ENCODE measurements at places on chromosomes 3 and 15. TPM values are rescaled to one million over a fixed set of nuclear protein-coding genes. Genes with fewer than 3 reads are reported as not detected.

Gene RETNLB
- not detected for total RNA-seq

Gene SI
- total RNA-seq, result not detected

Gene SLC51B
- 0.51 TPM for total RNA-seq

Gene OR5H15
- not detected for total RNA-seq

Gene NDN
- total RNA-seq, result not detected

Gene P2RY12
- total RNA-seq, result not detected

GRCh38 chr15:63971427-63971805 lies 74.9 kb downstream of the DAPK2 start:
- H3K27ac ChIP-seq, result no peak overlapping the region
- no peaks in the 10 kb centered on the region for H3K4me1 ChIP-seq
- H3K27me3 ChIP-seq, result no peaks in the 10 kb centered on the region

GRCh38 chr3:36944012-36944640 lies 728 bp downstream of the TRANK1 start:
- DNase-seq, result no peak
- H3K4me1 ChIP-seq, result peaks cover 4% of the 10 kb centered on the region
- H3K36me3 ChIP-seq, result no peaks in the 10 kb centered on the region
- peak overlapping the region; percentile 46 for H3K4me3 ChIP-seq
- no peaks in the 10 kb centered on the region for H3K27me3 ChIP-seq

DNA sequence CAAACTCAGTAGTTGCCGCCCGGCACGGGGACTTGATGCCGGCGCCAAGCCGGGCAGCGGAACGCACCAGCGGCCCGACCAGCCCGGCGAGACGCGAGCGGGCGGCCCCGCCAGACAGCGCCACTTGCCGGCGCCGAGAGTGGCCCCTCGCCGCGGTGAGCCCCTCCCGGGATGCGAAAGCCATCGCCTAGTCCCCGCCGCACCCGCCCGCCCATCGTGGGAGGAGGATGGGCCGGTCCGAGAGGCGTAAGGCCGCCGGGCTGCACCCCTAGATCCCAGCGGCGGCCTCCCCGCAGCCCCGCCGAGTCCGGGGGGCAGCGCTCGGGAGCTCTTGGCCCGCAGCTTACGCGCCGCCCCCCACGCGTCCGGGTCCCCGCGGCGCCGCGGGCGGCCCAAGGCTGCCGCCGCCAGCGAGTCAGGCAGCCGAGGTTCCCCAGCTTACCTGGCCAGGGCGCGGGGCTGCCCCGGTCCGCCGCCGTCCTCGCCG lies 609 bp downstream of the GOLGA8A start:
- H3K4me1 ChIP-seq, result peaks cover 8% of the 10 kb centered on the region
- H3K4me3 ChIP-seq, result peak overlapping the region; percentile 62
- DNase-seq, result no peak
- H3K36me3 ChIP-seq, result peaks cover 2% of the 10 kb centered on the region
- H3K27ac ChIP-seq, result peak overlapping the region; percentile 32
- H3K27me3 ChIP-seq, result no peaks in the 10 kb centered on the region

- H3K27ac ChIP-seq, result no peak overlapping the region
- no peak overlapping the region for H3K4me3 ChIP-seq
- H3K4me1 ChIP-seq, result peaks cover 7% of the 10 kb centered on the region
These were observed 4.9 kb upstream of the TJP1 start for GRCh38 chr15:29826908-29827820.

DNA sequence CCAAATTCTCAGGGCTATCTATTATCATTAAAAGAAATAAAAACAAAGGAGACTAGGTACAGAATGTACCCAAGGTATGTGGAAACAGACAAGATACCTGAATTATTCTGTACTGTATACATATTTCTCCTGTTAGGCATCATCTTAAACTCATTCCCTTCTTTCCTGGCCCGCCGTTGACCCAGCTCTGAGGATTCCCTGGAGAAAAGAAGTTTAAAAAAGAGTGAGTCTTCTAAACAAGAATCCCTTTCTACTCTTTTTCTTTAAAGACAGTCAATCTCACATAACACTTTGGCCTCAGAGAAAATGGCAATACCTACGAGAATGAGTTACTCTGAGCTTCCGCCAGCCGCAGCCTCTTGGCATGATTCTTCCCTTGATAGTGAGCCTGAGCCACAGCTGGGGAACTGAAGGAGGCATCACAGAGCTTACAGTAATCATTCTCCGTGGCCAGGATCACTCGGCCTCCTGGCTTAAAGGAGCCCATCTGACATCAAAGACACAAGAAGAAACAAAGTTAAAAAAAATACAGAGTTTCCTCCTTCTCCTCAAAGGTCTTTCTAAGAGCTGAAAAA lies 44.2 kb downstream of the ZMAT3 start:
- H3K27me3 ChIP-seq, result no peaks in the 10 kb centered on the region
- no peaks in the 10 kb centered on the region for H3K36me3 ChIP-seq
- no peak overlapping the region for H3K4me3 ChIP-seq

GRCh38 chr3:23175341-23176083 lies 27.6 kb upstream of the UBE2E2 start:
- no peaks in the 10 kb centered on the region for H3K36me3 ChIP-seq
- no peak overlapping the region for H3K4me3 ChIP-seq
- H3K27me3 ChIP-seq, result peaks cover 3% of the 10 kb centered on the region

DNA sequence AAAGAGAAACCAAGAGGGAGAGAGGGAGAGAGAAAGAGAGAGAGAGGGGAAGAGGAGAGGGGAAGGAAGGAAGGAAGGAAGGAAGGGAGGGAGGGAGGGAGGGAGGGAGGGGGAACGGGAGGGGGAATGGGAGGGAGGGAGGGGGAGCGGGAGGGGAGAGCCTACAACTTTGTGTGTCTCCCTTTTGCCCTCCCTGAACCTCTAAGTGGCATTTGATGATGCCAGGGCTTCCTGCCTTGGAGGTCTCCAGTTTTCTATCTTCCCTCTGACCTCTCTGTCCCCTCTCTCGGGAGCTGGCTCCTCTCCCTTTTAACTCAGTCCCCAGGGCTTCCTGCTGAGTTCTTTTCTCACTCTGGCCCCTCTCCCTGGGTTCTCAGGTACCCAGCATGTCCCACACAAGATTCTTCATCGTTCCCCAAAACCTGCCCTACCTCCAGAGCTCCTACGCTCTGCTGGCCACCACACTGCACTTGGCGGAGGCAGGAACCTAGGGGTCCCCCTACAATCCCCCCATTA lies 12.5 kb upstream of the FAM174B start:
- peak overlapping the region; percentile 75 for H3K27ac ChIP-seq
- 0 out of 2 replicates have a peak overlapping the region, but pooled peaks have one; percentile 6 for H3K4me3 ChIP-seq
- no peak for DNase-seq
- no peaks in the 10 kb centered on the region for H3K36me3 ChIP-seq
- no peaks in the 10 kb centered on the region for H3K27me3 ChIP-seq

GRCh38 chr15:50098545-50098944 lies 20.5 kb downstream of the ATP8B4 start:
- H3K36me3 ChIP-seq, result no peaks in the 10 kb centered on the region
- no peak overlapping the region for H3K4me3 ChIP-seq
- H3K4me1 ChIP-seq, result no peaks in the 10 kb centered on the region
- no peaks in the 10 kb centered on the region for H3K27me3 ChIP-seq
- H3K27ac ChIP-seq, result no peak overlapping the region
